ENCODE measurements at places on chromosomes 3 and 15.

- H3K36me3 ChIP-seq = no peaks in the 10 kb centered on the region
- H3K4me1 ChIP-seq = no peaks in the 10 kb centered on the region
- no peak for DNase-seq
- H3K27me3 ChIP-seq = peaks cover 12% of the 10 kb centered on the region
Observed at GRCh38 chr3:124132813-124133212, 140.9 kb upstream of the ROPN1 start.

DNA sequence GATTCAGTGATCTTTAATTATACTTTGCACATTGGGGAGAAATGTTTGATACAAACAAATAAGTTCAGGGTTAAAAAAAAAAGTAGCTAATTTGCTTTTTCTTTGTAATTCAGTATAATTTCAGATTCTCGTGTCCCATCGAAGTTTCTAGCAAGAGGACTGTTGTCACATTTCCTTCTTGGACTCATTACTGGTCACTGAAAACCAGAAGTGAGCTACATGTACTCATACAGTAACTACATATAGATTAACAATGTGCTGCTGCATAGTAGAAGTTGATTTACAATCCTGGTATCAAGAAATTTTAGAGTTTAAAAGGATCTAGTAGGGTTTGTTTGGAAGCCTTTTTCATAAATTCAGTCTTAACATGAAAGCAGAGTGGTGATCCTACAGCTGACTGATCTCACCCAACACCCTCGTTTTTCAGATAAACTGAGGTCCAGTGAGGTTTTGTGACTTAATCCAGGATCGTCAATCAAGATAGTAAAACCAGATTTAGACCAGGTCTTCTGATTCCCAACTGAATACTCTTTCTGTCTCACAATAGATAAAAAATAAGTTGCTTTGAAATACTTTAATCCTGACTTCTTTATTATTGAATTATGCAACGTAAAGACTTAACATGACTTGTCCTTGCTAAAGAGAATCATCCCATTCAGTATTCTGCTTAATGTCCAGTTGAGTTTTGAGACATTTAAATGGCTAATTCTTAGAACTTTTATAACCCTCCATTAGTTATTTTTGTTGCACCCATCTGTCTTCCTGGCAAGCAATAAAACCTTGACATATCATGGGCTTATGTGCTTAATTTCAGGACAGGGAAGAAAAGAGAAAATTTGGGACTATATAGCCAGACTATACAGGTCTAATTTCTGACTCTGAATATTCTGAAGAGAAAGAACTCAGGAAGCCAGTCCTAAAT lies 2.8 kb downstream of the SEC62 start:
- peaks cover 15% of the 10 kb centered on the region for H3K36me3 ChIP-seq
- no peak for DNase-seq
- H3K27me3 ChIP-seq = no peaks in the 10 kb centered on the region
- no peak overlapping the region for H3K4me3 ChIP-seq
- H3K27ac ChIP-seq = peak overlapping the region; percentile 14

- no peak for DNase-seq
- H3K4me1 ChIP-seq = no peaks in the 10 kb centered on the region
- no peak overlapping the region for H3K4me3 ChIP-seq
- H3K27me3 ChIP-seq = no peaks in the 10 kb centered on the region
Observed at GRCh38 chr3:183381179-183381578, 47.2 kb downstream of the MCF2L2 start.

DNA sequence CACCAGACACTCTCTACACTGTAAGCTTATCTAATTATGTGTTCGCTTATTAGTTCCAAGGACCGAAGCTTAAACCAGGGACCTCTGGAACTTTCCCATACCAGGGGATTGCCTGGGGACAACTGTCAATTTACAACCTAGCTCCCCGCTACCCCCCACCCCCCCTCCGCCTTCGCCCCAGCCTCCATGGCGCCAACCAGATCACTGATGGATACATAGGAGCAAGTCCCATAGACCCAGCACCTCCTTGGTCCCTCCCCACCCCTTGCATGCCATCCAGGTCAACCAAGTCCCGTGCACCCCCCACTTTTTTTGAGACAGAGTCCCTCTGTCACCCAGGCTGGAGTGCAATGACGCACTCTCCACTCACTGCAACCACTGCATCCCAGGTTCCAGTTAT lies 930 bp upstream of the PDCD7 start:
- H3K4me1 ChIP-seq = peaks cover 3% of the 10 kb centered on the region
- no peak overlapping the region for H3K27ac ChIP-seq
- no peaks in the 10 kb centered on the region for H3K27me3 ChIP-seq

DNA sequence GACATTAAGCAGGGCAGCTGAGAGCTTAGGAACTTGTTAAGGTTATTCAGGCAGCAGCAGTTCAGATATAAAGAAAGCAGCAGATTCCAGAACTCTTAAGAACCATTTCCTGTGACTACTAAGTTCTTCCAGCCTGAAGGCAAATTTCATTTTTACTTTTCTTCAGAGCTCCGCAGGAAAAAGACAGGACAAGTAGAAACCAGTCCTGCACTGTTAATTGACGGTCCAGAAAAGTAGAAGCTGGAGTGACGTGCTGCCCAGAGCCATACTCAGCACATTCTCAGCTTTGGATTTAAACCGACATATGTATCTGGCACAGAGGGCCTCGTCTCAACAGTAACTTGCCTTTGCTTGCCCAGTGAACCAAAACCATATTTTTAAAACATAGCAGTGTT lies 219.4 kb upstream of the STRIT1 start:
- no peak overlapping the region for H3K27ac ChIP-seq
- DNase-seq = no peak
- no peak overlapping the region for H3K4me3 ChIP-seq
- H3K27me3 ChIP-seq = no peaks in the 10 kb centered on the region
- H3K36me3 ChIP-seq = no peaks in the 10 kb centered on the region
- H3K4me1 ChIP-seq = no peaks in the 10 kb centered on the region

DNA sequence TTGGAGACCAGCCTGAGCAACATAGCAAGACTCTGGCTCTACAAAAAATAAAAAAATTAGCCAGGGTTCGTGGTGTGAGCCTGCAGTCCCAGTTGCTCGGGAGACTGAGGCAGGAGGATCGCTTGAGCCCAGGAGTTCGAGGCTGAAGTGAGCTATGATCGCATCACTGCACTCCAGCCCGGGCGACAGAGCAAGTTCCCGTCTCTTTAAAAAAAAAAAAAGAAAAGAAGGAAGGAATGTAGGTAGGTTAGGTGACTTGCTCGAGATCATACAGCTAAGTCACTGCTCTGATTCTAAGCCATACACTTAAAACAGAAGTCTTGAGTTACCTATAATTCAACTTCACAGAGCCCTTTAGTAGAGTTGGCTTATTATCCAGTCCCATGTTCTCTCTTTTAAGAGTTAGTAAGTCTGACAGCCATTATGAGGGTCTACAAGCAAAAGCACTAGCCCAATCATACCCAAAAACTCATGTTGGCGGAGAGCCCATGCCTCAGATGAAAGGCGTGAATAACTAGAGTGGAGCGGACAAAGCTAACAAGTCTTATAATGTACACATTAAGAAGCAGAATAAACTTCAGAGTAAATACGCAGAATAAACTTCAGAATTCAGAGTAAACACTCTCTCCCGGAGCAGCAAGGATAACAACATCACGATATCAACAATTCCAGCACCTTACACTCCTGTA lies 768 bp downstream of the AAGAB start:
- peak overlapping the region; percentile 81 for H3K27ac ChIP-seq
- H3K36me3 ChIP-seq = peaks cover 4% of the 10 kb centered on the region
- no peak for DNase-seq
- H3K27me3 ChIP-seq = no peaks in the 10 kb centered on the region
- peaks cover 6% of the 10 kb centered on the region for H3K4me1 ChIP-seq
- H3K4me3 ChIP-seq = peak overlapping the region; percentile 86

DNA sequence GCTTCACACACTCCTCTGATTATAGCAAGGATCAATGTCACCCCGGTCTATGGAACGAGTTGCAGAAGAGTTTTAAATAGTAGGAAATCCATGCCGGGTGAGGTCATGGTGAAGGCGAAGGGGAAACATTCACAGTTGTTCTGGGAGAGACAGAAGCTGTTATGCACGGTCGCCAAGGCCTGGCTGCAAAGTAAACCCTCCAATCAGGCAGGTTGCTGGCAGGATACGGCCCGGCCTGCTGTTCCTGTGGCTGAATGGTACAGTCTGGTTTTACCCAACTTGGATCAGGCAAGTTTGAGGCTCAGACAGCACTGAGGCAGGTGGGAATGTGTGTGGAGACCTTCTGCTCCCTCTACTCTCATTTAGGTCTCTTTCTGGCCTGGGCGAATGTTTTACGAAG lies 45.3 kb upstream of the ATP2B2 start:
- H3K36me3 ChIP-seq = no peaks in the 10 kb centered on the region
- DNase-seq = no peak

- H3K4me3 ChIP-seq = no peak overlapping the region
- no peak for DNase-seq
- no peak overlapping the region for H3K27ac ChIP-seq
- no peaks in the 10 kb centered on the region for H3K27me3 ChIP-seq
- H3K36me3 ChIP-seq = no peaks in the 10 kb centered on the region
- no peaks in the 10 kb centered on the region for H3K4me1 ChIP-seq
Observed at GRCh38 chr15:38796589-38796988, 232.0 kb upstream of the RASGRP1 start.

Measured in T-cell (primary cell).